ENCODE measurements at places on chromosomes 6 and 20.

- DNase-seq = no peak
These were observed 181.2 kb upstream of the FLRT3 start for GRCh38 chr20:14518648-14519047.

- no peak for DNase-seq
These were observed 33.4 kb downstream of the GOPC start for GRCh38 chr6:117568831-117569410.

GRCh38 chr6:128499079-128499731 is 21.2 kb downstream of the PTPRK start:
- DNase-seq = no peak

- DNase-seq = no peak
These were observed 669.5 kb downstream of the MAFB start for GRCh38 chr20:40019510-40019909.

- peak; percentile 73 for DNase-seq
These were observed 197.0 kb downstream of the UTRN start for GRCh38 chr6:144482142-144482541.

- no peak for DNase-seq
These were observed 314.5 kb downstream of the COL12A1 start for GRCh38 chr6:74891349-74891831.

DNA sequence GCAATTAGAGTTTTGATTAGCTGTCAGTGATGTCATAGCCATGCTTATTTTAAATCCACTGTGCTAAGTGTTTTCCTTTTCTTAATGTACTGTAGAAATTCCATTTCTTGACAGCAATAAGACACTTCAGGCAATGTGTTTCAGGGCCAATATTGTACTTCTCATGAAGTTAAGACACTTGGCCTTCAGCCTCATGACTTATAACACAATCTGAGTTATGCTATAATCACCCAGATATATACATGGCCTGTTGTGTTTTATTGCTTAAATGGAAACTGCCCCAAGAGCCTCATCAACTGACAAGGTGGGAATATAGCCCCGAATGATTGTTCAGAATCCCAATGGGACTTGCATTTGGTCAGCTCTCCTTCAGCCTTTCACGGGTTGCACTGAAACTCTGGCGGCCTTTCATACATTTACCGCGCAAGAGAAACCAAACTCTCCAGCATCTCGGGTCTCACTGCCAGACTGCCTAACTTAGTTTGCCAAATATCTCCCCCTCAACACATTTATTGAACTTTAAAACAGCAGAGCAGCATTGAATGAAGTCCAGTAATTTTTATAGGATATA is 44.2 kb upstream of the TBX18 start:
- no peak for DNase-seq

- no peak for DNase-seq
These were observed 137.2 kb downstream of the BACH2 start for GRCh38 chr6:90159452-90159851.

DNA sequence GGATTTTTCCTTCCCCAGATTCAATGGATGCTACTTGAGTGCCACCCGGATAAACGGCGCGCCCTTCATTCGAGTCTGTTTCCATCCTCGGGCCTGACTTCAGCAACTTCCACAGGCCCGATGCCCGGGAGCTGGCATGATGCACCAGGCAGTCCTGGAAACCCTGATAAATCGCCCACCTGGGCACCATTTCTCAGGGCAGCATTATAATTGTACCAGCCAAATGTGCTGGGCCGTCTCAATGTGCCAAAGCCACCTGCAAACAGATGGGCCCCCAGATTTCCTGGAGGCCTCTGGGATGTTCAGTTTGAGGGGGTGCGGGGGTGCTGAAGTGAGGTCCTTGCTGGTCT is 65.8 kb downstream of the NOL4L start:
- DNase-seq = no peak

DNA sequence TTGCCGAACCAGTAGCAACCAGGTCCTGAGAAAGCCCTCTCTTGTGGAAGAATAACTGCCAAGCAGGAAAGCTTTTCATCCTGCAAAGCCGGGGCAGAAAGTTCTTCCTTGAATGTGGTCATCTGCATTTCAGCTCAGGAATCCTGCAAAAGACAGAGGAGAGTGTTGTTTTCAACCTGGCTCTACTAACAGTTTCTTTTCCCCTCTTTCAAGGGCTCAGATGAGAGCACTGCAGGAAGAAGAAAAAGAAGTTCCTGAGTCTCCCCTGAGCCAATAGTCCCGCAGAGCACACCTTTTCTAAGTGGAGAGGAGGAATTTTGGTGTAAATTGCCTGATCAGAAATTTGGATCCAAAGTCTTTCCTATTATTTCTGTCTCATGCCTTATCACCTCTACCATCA is 10.7 kb downstream of the HLA-DRB1 start:
- no peak for DNase-seq

GRCh38 chr6:105509506-105510331 is 106.8 kb upstream of the PREP start:
- DNase-seq = no peak

DNA sequence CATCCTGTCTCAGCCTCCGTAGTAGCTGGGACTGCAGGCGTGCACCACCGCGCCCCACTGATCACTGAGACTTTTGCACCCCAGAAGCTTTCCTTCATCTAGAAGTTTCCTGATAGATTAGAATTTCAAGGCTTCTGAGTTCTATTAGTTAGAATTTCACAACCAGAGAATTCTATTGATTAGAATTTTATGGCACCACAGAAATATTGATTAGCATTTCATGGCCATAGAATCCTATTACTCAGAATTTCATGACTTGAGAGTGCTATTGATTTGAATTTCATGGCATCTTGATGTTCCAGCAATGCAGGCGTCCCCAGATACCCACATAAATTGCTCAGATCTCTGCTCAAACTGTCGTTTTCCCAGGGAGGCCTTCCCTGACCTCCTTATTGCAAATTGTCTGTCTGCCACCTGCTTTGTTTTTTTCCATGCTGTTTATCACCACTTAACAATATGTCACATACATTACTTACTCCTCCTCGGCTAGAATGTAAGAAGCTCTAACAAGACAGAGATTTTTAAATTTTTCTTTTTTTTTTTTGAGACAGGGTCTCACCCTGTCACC is 16.9 kb upstream of the CBFA2T2 start:
- no peak for DNase-seq

- DNase-seq = no peak
These were observed 543.2 kb upstream of the CHD6 start for GRCh38 chr20:42161228-42161829.

- no peak for DNase-seq
These were observed 113.5 kb downstream of the SMOC2 start for GRCh38 chr6:168554472-168554871.

DNA sequence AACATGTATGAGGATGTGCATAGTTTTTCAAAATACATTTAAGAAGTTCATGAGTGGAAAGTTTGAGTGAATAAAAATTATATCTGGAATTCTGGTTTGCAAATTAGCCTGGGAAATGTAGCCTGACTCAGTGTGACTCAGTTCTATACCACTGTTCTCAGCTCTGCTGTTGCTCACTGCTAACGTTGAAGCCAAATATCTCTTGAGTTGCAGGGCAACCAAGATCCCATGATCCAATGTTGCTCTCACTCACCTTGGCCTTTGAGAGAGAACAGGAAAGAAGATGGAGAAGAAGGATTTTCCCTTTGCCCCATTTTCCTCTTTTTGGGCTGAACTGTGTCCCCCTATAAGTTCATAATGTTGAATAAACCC is 28.9 kb downstream of the PSMB9 start:
- no peak for DNase-seq

DNA sequence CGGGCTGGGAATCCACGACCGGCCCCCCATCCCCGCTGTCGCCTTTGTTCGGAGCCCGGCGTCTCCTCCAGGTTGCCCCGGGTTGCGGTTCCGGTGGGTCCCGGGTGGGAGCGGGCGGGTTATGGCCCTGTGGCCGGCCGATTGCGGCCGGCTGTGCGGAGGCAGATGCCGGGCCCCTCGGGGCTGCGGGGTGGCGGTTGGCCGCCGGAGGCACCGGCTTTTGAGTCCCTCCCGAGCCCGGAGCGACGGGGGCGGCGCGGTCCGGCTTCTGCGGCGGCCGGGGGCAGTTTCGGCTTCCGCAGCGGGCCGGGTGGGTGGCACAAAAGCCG is 431 bp downstream of the LOC128125822 start:
- no peak for DNase-seq

DNA sequence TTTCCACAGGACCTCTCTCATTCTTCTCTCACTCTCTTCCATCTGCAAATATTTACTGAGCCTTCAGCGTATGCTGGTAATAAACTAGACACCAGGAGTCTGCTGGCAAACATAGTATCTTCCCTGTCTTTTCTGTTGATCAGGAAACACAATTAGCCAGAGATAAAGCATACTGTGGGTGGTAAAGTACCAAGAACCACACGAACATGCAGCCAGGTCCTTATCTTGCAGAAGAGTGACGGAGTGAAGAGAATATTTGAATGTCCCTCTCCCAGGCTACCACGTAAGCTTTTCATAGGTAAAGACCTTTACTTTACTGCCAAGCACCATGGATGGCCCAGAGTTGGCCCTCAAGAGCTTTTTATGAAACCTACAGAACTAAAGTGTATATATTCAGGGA is 13.3 kb downstream of the FHL5 start:
- DNase-seq = no peak

- no peak for DNase-seq
These were observed 49.1 kb upstream of the PTPRT start for GRCh38 chr20:43238833-43239232.

DNA sequence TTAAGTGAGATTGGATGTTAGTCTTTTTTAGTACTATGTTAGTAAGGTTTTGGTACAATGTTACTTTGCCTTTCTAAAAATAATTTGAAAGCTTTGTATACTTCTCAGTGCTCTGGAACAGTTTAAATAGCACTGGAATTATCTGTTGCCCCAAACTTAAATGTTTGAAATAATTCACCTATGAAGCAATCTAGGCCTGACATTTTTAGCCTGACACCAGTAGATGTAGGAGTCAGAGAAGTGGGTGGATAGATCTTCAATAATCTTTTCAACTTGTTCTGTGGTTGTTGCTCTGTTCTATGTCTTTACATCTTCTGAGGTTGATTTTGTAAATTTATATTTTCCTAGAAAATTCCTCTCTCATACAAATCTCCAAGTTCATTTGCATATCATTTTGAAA is 103.1 kb upstream of the ADGRF1 start:
- DNase-seq = no peak

DNA sequence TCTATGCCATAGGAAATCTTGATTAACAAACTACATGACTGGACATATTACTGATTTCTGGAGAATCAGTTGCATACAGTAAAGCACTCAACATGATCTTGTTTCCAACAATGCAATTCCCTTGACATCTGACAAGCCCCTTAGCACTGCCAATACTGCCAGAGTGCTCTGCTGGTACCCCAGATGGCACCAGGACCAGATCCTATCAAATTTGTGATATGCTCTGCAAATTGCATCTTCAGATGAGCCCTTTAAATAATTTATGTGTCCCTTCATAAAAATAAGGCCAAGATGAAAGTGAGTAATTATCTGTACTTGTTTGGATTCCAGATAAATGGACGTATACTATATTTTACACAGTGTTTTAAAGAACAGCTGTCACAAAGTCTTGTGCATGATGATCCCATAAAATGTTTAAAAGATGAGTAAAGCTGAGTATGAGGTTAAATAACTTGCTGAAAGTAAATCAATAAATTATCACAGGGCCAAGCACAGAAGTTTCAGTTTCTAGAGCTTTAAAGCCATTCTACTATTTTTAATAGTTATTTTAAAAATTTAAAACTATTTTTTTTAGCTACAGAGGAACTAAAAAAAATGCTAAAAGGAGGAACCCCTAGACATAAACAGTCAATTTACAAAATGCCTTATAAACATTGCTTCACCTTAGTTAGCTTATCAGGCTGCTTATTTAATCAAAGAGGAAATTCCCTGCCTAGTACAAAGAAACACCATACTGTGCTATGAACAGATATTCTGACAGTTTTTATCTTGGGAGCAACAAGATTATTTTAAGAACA is 42.1 kb downstream of the NUDT3 start:
- DNase-seq = no peak

GRCh38 chr6:166343150-166343487 is 774 bp upstream of the SFT2D1 start:
- no peak for DNase-seq

- DNase-seq = no peak
These were observed 106.6 kb upstream of the SNX9 start for GRCh38 chr6:157716251-157716995.

- no peak for DNase-seq
These were observed 176.5 kb downstream of the SLC16A10 start for GRCh38 chr6:111263837-111264236.

DNA sequence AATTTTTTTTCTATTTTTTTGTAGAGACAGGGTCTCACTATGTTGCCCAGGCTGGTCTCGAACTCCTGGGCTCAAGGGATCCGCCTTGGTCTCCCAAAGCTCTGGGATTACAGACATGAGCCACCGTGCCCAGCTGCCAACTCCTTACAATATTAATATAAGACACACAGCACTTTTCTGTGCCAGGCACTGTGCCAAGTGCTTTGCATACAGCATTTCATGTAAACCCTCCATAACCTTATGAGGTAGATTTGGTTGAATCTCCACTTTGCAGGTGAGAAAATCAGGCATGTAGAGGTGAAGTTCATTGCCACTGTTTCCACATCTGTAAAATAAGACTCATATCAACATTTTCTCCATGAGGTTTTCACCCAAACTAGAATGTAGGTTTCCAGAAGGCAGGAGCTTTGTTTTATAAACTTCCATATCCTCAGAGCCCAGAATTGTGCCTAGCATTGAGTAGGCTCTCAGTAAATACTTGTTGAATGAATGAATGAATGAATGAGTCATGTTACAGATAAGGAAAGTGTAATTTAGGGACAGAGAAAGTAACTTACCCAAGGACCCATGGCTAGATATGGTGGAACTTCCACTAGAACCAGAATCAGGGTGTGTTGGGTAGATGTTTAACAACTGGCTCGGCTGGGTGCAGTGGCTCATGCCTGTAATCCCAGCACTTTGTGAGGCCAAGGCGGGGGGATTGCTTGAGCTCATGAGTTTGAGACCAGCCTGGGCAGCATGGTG is 3.0 kb upstream of the CTNNBL1 start:
- DNase-seq = no peak

DNA sequence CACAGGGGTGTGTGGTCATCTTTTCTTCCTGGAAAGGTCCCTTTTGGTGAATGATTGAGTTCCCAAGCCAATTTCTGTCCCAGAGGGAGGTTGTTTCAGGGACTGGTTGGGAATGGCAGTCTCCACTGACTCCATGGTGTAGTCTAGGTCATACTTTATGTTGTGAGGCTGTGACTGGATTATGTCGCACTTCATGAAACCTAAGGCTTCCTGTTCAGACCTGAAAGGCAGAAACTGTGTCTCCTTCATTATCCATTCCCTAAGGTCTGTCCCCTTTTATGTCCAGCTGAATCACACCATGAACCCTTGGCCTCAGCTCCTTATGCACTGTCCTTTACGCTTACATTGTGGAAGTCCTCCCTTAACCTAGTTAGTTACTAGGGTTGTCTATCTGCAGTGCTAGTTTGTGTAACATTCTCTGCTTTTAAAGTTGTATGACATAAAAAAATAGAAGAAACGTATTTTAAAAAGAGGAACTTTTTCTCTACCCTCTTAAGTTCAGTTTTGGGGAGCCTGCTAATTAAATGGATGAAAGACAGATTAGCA is 191.3 kb downstream of the JARID2 start:
- DNase-seq = no peak

All from CD4-positive, alpha-beta T cell treated with Interleukin-4 for 1 hour (primary cell).